NCI-H2081 treated with DMSO at 0.1 percent for 48 hours (cell line): ENCODE measurements at places on chromosomes 6 and 20.

- no peak for DNase-seq
Observed at GRCh38 chr6:130296854-130297253, 69.0 kb upstream of the TMEM200A start.

- DNase-seq, result no peak
Observed at GRCh38 chr20:8913456-8913855, 155.4 kb upstream of the PLCB4 start.

GRCh38 chr6:157684620-157685299 lies 138.3 kb upstream of the SNX9 start:
- no peak for DNase-seq

- no peak for DNase-seq
Observed at GRCh38 chr6:164795056-164795815, 514.2 kb downstream of the C6orf118 start.

DNA sequence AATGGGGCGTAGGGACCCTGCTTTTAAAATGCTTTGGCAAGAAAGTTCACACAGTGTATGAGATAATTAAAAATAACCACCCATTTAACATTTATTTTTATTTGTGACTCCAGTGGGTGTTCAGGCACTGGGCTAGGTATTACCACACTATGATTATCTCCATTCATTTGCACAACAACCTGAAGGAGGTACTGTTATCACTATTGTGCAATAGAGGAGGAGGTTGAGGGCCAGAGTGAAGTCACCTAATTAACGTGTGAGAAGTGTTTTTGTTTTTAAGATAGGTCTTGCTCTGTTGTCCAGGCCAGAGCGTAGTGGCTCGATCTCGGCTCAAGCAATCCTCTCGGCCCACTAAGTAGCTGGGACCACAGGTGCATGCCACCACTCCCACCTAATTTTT lies 29.2 kb downstream of the MAK start:
- DNase-seq, result no peak

DNA sequence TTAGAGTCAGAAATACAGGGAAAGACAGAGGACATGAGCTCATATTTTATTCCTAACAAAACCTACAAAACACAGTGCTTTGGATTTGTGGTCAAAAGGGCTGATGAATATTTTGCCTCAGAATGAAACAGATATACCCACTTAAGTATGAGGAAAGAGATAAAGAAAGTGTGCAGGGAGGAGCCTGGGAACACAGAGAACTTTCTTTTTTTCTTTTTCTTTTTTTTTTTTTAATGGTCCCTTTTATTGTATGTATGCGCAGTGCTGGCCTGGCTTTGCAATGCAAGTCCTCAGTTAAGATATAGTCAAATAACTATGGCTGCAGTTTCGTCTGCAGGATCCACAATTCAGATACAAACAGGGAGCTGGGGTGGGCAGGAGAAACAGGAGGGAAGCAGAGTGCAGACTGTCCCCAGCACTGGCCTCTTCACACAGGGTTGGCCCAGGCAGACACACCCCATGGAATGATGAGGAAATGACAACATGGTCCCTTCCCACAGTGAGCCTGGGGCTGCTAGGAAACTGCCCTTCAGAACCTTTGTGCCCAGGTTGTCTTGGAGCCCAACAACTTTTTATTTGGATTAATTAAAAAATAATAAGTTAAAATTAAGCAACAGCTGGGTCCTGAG lies 629.8 kb upstream of the AGPAT4 start:
- no peak for DNase-seq

DNA sequence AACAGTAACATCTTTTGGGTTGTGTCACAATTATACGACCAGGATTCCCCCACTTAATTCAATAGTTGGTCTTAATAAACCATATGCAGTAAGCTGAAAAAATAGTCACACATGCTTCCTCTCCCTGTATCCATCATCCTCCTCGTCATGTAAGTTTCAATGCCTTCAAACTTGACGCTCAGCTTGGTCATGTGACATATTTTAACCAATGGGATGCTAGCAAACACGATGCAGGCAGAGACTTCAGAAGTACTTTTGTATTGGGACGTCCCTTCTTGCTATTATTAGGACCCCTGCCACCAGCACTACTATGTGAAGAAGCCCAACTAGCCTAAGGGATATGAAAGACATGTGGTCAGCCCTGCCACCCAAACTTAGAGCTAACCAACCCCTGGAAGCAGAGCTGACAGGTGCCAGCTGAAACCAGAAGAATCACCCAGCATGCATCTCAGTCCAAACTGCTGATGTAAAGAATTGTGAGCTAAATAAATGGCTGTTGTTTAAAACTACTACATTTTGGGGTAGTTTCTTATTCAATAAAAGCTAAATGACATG lies 49.3 kb downstream of the CGA start:
- no peak for DNase-seq

- no peak for DNase-seq
Observed at GRCh38 chr6:147192278-147192911, 11.8 kb upstream of the STXBP5 start.

DNA sequence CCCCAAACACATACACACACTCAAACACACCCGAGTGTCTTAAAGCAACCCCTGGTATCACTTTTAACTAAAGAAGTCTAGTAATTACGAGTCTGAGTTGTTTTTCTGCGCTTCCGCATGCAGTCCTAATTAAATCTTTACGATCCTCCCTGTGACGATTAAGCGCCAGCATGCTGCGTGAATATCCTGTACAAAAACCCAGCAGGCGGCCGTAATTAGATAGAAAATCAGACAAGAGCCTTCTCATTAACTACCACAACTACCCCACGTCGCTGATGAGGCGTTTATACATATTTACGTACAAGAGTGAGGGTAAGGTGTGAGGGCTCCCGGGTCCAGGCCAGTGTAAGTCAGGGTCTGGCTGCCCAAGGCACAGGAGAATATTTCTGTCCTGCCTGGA lies 8.1 kb downstream of the TFAP2B start:
- DNase-seq, result no peak

DNA sequence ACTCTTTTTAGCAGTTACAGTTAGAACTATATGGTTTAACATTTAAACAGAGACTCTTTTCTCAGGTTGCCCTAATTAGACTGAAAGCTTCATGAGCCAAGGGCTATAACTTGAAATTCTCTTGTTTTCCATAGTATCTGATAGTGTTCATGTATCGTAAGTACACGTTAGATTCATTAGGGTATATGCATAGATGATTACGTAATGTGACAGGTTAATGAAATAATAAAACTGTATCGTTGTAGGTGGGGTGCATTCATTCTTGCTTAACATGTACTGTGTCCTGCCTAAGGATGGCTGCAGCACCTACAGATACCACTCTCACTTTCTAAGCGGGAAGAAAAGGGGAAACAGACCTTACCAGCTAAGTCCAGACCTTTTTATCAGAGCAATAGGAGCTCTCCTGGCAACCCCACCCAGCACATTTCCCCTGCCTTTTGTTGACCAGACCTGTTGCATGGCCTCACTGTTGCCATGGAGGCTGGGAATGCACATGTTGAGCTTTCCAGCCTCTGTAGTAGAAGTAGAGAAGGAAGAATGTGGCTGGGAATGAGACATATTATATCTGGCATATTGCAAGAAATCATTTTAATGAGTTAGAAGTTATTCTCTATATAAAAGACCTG lies 83.0 kb downstream of the MAP3K4 start:
- no peak for DNase-seq

DNA sequence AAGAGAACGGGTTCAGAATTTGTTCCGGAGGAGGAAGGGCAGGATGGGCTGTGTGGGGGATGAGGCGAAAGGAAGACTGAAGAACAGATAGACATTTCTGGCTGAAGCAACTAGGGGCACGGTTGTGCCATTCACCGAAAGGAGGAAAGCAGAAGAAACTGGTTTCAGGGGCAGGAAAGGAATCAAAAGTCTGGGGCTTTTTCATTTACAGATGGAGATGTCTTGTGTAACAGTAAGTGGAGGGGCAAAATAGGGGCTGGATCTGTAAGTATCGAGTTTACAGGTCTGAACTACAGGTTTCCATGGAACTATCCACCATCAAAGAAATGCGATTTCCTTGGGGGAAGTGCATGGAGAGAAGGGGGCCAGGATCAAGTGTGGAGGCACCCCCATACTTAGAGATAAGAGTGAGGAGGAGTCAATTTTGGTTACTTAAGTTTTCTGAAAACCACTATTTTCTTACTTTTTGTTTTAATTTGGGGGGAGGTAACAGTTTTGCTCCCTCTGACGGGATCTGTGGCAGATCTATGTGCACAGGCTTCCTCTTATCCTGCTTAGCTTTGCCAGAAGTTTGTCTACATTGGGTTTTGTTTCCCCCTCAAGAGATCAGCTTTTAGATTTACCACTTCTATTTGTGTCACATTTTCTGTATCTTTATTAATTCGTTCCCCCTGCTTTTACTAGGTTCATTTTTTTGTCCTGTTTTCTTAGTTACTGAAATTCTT lies 120.1 kb downstream of the SLC23A2 start:
- no peak for DNase-seq

GRCh38 chr6:2558861-2559801 lies 191.6 kb downstream of the MYLK4 start:
- no peak for DNase-seq

- no peak for DNase-seq
Observed at GRCh38 chr20:61253640-61254511, 1.8 kb downstream of the CDH4 start.

- no peak for DNase-seq
Observed at GRCh38 chr20:11403711-11404110, 514.0 kb upstream of the BTBD3 start.

DNA sequence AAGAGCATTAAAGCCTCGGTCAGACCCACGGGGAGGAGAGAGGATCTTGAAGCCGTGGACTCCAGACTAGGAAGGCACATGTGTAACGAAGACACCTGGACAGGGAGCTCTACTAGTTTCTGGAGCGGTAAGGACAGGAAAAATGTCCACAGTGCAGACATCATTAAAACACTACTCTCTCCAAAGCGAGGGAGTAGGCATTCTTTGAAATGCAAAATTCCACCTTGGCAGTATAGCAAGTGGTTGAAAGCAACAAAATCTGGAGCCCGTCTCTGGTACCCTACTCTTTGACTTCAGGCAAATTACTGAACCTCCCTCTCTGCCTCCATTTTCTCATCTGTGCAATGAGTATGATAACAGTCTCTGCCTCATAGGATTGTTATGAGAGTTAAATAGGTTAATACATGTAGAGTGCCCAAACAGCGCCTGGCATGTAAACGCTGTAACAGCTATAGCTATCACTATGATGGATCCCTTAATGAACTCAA lies 408 bp upstream of the CRIP3 start:
- DNase-seq, result no peak

GRCh38 chr6:88916615-88917208 lies 46.7 kb downstream of the RNGTT start:
- DNase-seq, result no peak

- no peak for DNase-seq
Observed at GRCh38 chr6:110689275-110689935, 125.9 kb downstream of the CDK19 start.

DNA sequence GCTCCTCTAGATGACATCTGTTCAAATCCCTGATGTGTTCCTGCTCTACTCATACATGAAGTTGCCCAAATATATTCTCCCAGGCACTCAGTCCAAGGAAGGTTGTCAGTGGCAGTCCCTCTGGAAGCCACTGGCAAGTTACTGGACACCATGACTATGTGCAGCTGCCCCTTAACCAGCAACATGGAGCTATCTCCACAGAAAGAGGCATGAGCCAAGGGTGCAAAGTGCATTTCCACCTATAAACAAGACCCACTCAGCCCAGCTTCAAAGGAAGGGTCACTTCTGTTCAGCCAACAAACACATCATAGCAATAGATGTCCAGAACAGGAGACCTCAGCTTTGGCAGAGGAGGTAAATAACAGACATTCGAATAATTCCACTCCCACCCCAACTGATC lies 217.6 kb upstream of the PMEPA1 start:
- no peak for DNase-seq

DNA sequence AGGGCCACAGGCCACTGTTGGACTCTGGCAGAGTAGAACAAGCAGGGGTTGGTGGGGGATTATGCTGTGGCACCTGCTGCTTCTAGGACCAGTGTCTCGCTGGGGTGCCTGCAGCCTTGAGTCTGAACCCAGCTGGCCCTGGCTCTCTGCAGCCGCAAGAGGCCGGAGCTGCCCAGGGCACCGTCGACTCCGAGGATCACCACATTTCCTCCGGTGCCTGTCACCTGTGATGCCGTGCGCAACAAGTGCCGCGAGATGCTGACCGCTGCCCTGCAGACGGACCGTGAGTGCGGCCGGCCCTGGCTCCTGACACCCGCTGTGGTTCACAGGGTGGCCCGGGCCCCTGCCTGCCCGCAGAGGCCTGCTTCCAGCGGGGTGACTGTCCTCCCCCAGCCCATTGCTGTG lies 6.2 kb downstream of the TCEA2 start:
- DNase-seq, result no peak

GRCh38 chr20:6765469-6766058 lies 1.9 kb upstream of the BMP2 start:
- DNase-seq, result peak; percentile 32

- DNase-seq, result no peak
Observed at GRCh38 chr6:22062807-22063408, 233.9 kb downstream of the PRL start.
